ENCODE measurements at places on chromosomes 2 and 18.

- DNase-seq, result no peak
Observed at GRCh38 chr18:70058916-70059315, 111.2 kb upstream of the CD226 start.

- DNase-seq, result no peak
Observed at GRCh38 chr2:9261231-9261883, 54.7 kb downstream of the ASAP2 start.

GRCh38 chr2:47656715-47657600, 126.0 kb upstream of the MSH6 start:
- no peak for DNase-seq

DNA sequence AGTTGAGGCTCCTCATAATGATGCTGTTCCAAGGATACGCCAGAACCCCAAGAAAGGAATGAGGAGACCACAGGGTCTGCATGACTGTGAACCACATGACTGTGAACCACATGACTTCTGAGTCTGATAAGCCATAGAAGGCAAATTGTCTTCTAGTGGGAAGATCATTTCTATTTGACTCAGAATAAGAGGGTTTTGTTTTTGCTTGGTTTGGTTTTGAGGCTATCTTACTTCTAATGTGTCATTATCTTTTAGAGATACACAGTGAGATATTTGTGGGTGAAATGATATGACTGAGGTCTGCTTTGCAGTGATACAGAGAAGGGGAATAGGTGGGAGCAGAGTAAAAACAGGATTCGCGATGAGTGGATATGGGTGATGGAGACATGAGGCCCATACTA, 28.9 kb upstream of the BCL2L11 start:
- DNase-seq, result no peak

- DNase-seq, result no peak
Observed at GRCh38 chr2:77567723-77568122, 45.5 kb upstream of the LRRTM4 start.

DNA sequence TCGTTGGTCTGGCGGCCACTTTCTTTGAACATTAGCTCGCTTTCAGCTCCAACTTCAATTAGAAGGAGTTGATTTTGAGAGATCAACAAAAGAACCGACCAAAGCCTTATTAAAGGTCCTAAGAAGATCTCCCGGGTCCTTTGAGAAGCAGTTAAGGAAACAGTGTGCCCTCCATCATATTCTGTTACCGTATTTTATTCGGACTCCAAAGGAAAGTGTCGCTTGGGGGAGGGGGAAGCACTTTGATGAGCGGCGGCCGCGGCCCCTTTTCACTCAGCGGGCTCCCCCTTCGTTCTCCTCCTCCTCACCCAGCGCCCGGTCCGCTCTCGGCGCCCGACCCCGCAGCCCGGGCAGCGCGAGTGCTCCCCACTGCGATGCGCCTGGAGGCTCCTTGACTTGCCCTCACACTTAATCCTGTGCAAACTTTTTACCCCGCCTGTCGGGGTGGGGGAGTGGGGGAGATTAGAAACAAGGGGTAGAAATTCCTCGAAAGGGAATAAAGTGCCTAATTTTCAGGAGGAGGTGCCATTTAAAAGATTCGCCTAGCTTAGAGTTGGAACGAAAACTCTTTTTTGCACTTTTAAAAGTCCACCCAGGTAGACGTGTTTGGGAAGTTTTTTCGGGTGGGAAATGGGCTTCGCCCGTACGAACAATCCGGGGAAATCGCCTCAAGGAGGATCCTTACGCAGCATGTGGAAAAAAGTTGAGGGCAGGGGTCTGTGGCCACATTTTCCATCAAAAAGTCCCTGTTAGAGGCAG, 1.2 kb upstream of the OTX1 start:
- DNase-seq, result no peak

DNA sequence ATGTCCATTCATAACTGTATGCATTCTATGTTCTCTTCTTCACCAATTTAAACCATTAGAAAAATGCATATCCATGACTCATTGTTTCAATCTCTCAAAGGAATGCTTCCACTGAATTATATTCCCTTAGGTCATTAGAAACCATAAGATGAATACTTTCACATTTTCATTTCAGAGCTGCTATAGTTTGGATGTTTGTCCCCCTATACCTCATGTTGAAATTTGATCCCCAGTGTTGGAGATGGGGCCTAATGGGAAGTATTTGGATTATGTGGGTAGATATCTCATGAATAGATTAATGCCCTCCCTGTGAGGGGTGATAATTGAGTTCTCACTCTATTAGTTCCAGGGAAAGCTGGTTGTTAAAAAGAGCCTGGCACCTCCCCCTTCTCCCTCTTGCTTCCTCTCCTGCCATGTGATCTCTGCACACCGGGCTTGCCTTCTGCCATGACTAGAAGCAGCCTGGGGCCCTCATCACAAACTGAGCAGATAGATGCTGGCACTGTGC, 35.7 kb downstream of the THUMPD2 start:
- no peak for DNase-seq

DNA sequence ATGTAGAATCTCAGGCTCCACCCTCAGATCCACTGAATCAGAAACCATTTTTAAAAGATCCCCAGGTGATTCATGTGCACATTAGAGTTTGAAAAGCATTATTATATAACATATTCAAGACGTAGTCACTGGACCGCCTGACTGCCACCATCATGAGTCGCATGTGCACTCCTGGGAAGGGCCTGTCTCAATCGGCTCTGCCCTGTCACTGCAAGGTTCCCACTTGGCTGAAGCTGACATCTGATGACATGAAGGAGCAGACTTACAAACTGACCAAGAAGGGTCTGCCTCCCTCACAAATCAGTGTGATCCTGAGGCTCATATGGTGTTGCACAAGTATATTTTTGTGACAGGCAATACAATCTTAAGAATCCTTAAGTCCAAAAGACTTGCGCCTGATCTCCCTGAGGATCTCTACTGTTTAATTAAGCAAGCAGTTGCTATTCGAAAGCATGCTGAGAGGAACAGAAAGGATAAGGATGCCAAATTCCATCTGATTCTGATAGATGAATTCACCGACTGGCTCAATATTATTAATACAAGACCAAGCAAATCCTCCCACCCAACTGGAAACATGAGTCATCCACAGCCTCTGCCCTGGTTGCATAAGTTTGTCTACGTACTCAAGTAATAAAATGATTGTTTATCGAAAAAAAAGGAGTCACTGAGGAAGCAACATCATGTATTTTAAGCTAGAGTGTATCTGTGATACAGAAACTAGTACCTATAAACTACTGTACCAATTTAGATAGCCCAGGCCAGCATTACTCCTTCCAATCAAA, 26.2 kb downstream of the ATAD2B start:
- DNase-seq, result no peak
